ENCODE measurements at places on chromosomes 2 and 18.

DNA sequence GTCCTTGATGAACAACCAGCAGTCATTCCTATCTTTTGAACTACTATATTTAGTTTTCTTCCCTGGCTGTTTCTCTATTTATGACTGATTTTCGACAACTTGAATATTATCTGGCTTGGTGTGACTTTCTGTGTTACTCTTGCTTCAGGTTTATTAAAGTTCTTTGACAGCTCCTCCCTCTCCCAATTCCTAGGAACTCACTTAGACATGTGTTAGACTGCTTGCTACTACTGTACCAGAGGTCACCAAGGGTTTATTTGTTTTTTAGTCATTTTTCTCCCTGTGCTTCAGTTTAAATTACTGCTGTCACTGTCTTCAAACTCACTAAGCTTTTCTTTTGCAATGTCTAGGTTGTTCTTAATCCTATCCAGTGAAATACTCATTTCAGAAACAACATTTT is 90.5 kb downstream of the TMEM131 start:
- DNase-seq, result no peak

GRCh38 chr18:32870611-32871010 is 97.8 kb upstream of the KLHL14 start:
- DNase-seq, result no peak

GRCh38 chr18:11981543-11982366 is 448 bp downstream of the IMPA2 start:
- peak; percentile 29 for DNase-seq

DNA sequence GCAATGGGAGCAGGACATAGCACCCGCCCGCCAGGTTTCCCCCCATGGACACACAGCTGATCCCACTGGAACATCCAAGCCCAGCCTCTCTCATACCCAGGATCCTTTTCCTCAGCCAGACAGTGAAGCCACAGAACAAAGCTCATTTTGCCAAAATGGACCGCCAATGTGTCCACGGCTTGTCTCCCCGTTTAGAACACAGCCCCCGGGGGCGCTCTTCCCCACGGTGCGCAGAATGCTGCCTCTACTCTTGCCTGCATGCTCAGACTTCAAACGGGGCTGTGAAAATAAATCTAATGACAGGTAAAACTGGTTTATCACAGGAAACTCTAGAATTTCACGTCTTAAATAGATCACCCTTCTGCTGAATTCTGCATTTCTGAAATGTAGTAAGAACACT is 548.5 kb upstream of the ID2 start:
- DNase-seq, result no peak

DNA sequence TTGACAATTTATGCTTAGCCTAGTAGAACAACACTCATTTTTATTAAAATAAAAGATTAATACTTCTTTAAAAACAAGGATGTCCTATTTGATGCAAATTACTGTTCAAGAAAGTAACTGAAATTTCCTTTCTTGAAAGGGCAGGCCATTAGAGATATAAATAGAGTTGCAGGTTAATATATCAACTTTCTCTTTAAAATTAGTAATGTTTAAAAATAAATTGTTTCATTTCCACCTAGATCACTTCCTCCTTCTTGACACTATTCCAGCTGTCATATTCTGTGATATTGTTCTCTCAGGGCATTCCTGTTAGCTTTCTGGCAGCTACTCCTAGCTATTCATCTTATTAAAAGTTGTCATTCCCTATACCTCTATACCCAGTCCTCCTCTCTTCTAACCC is 357.9 kb upstream of the NRP2 start:
- DNase-seq, result no peak

DNA sequence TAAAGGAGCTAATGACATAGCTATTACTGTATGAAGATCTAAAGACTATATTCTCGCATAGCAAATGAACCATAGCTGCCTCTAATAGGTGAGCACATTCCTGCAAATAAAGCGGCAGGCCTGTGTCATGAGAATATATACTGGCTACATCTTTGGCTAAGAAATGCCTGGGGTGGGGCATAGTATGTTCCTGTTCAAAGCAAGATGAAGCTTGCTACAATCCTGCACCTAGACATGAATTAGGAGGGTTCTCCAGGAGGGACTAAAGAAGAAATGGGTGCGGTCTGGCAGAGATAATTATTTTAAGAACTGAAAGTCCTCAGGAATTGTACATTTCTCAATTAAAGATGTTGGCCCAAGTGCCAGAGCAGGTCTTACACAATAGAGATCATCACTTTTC is 46.8 kb upstream of the PLA2R1 start:
- DNase-seq, result no peak

DNA sequence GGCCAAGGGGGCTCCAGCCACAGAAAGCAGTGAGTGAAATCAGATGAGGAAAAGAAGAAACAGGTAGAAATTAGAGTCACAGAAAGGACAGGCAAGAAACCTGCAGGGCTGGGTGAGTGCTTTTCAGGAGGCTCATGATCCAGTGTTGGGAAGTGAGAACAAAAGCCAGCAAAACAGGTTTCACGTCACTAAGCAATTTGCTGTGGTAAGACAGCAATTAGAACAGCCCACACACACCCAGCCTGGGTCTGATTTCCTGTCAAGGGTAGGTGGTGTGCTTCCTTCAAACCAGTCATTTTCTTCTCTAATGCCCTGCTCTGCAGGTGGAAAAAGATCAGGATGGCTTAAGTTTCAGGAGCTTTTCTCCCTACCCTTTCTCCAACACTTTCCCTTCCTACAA is 52.9 kb upstream of the XDH start:
- no peak for DNase-seq

DNA sequence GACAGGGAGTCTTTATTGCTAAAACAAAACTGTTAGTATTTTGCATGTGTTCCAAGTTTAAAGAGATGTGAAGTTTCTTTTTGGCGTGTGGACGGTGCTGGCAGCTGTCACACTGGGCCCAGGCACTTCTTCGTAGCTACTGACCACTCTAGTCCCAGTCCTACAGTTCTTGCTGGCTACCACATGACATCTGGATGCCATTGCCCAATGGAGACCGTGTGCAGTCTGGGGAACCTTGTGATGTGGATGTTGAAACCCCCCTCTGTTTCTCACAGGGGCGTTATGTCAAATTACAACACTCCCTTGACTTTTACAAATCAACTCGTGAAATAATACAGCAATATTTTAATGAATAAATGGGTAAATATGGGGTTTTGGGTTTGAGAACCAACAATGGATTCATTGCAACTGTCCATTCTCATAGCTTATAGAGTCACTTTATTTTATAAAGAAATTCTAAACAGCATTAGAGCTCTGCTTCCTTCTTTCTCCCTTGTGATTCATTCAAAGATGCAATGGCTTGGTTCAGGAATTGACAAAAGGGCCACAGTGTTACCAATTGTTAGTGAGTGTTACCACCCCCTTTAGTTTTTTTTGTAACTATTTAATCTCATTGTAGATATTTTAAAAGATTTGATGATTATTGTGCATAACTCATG is 1.2 kb downstream of the GPD2 start:
- no peak for DNase-seq

DNA sequence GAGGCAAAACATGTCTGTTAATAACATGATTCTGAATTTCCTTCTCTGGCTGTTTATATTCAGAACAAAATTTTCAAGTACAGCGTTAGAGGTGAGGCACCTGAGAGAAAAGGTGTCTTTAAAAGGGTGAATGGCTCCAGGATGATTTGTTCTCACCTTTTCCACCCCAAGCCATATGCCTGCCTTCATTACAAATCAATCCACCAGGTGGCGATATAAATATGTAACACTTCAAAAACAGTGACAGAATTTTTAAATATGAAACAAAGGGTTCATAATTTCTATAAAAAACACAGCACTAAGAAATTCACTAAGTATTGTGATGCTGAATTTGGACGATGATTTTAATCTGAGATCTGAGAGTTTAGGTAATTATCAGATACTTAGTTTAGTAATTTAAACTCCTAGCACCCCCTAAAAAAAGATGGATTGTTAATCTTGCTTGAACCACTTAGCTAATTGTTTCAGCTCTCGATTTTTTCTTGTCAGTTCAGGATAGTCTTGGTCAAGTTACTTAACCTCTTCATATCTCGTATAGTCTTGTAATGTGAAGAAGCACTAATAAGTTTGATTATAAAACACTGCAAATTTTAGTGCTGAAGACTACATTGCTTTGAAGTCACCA is 528.8 kb downstream of the CPS1 start:
- DNase-seq, result no peak

DNA sequence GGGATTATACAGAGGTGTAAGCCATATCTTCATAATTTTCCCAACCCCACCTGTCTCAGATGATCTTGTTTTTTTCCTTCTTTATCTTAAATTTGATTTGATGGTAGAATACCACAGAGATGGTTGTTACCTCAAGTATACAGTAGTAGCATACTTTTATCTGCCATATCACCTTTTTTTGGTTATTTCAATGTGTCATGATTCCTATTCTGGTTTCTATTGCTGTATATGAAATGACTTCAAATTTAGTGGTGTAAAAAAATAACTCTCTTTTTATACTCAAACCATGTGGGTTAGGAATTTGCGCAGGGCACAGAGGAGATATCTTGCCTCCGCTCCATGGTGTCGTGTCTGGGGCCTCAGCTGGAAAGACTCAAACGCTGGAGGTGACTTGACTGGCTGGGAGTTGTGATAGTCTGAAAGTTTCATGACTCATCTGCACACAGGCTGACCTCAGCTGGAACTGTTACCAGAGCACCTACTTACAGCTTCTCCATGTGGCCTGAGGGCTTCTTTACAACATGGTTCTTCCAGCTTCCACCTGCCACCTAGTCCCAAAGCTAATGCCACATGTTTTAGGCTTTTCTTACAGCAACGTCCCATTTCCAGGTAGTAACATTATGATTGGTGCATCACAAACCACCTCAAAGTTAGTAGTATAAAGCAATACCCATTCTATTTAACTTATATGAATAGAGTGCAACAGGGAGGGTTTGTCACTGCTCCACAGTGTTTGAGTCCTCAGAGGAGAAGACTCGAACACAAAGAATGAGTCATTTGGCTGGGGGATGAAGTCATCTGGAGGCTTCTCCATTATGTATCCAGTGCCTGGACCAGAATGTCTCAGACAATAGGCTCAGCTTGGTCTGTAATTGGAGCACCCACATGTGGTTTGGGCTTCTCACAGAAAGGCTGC is 82.3 kb upstream of the XPO1 start:
- no peak for DNase-seq

DNA sequence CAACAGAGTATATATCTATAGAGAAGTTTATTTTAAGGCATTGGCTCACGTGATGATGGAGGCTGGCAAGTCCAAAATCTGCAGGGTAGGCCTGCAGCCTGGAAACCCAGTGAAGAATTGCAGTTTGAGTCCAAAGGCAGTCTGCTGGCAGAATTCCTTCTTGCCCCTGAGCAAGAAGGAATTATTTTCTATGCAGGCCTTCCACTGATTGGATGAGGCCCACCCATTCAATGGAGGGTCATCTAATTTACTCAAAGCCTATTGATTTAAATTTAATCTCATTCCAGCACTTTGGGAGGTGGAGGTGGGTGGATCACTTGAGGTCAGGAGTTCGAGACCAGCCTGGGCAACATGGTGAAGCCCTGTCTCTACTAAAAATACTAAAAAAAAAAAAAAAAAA is 30.4 kb upstream of the C18orf32 start:
- DNase-seq, result no peak

- DNase-seq, result no peak
Observed at GRCh38 chr2:88543541-88544057, 83.7 kb downstream of the EIF2AK3 start.

DNA sequence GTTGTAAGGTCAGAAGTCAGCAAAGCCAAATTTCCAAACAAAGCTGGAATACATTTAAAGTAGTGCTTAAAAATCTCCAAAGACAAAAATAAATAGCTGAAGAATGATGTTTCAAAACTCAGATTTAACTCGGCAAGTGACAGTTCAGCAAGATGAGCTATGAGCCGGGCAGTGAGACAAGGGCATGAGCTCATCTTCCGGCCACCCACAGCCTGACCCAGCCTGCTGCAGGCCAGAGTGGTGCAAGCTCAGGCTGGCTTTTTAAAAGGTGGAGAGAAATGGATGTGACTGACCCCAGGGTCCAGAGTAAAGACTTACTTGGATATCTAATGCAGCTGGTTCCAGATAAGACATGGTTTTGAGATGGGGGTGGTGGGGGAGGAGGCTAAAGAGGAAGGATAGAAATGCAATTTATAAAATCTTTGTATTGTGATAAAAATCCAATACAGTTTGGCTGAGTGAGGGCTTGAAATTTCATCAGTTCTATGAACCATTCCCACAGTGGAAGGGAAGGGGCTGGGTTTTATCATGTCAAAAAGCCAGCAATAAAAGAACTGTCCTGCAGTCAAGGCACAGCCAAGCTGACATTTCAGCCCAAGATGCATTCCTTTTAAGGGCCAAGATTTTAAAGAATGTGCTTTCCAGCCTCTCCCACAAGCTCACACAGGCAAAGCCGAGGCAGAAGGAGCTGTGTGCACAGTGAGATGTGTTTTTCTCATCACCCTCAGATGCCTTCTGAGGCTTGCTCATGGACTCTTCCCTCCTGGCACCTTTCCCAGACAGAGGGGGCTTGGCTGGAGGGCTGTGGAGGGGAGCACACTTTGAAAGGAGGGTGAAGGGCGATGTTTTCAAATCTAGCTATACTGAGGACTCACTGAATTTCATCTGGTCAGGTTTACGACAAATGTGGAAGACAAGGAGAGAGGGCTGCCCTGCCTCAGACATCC is 97.9 kb upstream of the KLHL29 start:
- DNase-seq, result no peak

GRCh38 chr2:109345653-109346480 is 216.9 kb downstream of the SH3RF3 start:
- DNase-seq, result no peak

- DNase-seq, result no peak
Observed at GRCh38 chr2:136376211-136376610, 258.3 kb upstream of the CXCR4 start.

DNA sequence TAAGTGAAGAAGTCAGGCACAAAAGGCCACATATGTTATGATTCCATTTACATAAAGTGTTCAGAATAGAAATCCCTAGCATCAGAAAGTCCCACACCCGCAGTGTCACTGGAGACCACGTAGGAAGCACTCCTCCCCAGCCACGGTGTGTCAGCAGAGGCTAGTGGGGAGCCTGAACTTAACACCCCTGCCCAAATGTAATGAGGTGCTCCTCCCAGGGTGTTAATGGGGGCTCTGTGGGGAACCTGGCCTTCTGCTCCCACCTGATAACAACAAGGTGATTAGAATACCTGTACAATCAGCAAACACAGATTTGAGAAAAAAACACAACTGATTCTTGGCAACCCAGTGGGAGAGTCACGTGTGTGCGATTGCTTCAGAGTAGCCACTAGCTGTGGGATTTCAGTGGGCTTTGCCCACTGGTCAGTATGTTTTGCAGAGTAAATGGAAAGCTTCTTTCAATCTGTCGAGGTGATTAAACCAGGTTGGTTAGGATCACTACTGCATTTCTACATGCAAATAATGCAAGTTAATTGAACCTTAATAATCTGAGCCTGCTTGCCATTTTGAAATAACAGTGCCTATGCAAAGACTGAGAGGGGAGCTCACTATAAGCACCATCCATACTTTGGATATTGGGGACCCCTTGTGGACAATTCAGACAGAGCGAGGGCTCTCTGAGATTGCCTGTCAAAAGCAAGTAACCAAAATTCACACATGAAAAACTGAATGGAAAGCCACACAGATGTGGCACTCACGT is 20.6 kb upstream of the ATRAID start:
- peak; percentile 56 for DNase-seq

All from naive B cell (primary cell).